ENCODE measurements at places on chromosomes 7 and 10.

- no peak for DNase-seq
Observed at GRCh38 chr7:134640842-134641715, 5.6 kb upstream of the BPGM start.

GRCh38 chr10:4405828-4406227, 420.2 kb upstream of the AKR1E2 start:
- DNase-seq = no peak

GRCh38 chr10:122276611-122277208, 5.6 kb downstream of the BTBD16 start:
- no peak for DNase-seq

GRCh38 chr7:16044645-16045044, 358.2 kb upstream of the MEOX2 start:
- DNase-seq = no peak

DNA sequence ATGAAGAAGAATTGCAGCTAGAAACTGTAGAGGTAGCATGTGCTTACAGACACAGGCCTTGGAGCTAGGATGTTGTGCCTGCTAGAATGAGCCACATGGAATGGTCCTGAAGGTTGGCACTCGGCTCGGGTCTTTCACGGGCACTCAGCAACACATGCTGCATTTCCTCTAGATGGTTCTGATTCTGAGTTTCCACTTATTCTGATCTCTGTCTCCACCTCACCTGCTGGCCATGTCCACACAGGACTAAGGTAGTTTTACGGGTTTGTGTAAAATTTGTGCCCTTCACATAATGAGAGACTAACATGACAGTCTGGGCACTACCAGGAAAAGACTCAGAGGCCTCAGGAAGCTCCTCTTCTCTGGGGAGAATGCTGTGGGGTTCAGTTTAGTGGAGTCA, 444.8 kb upstream of the MKI67 start:
- DNase-seq = no peak

DNA sequence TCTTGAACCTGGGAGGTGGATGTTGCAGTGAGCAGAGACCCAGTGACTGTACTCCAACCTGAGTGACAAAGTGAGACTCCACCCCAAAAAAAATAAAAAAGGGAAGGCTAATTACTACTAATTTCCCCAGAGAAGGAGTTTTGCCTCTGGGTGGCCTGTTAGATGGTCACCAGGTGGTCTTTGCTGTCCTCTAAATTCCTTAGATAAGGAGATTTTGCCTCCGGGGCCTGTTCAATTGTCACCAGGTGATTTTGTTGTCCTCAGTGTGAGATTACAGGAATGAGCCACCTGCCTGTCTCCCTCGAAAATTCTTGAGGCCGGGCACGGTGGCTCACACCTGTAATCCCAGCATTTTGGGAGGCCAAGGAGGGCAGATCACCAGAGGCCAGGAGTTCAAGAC, 24.4 kb upstream of the ZMIZ2 start:
- no peak for DNase-seq

DNA sequence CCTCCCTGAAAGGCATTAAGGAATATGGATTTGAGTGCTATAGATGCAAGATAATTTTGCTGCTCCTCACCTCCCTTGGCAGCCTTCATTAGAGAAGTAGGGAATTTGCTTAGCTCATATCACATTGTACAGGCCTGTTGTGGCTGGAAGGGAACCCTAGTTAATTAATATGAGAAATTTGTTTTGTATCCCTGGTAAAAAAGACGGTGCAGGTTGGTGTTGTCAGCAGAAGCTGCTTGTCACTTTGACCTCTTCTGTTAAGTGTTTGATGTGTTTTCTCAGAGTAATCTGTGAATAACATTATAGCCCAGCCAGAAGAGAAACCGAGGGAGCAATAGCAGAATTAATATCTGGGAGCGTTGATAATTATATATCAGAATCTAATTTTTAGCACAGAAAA, 278.4 kb downstream of the LRMDA start:
- no peak for DNase-seq

GRCh38 chr7:72152161-72153131, 259.7 kb downstream of the CALN1 start:
- DNase-seq = no peak

GRCh38 chr10:61981460-61981859, 80.0 kb downstream of the ARID5B start:
- no peak for DNase-seq

DNA sequence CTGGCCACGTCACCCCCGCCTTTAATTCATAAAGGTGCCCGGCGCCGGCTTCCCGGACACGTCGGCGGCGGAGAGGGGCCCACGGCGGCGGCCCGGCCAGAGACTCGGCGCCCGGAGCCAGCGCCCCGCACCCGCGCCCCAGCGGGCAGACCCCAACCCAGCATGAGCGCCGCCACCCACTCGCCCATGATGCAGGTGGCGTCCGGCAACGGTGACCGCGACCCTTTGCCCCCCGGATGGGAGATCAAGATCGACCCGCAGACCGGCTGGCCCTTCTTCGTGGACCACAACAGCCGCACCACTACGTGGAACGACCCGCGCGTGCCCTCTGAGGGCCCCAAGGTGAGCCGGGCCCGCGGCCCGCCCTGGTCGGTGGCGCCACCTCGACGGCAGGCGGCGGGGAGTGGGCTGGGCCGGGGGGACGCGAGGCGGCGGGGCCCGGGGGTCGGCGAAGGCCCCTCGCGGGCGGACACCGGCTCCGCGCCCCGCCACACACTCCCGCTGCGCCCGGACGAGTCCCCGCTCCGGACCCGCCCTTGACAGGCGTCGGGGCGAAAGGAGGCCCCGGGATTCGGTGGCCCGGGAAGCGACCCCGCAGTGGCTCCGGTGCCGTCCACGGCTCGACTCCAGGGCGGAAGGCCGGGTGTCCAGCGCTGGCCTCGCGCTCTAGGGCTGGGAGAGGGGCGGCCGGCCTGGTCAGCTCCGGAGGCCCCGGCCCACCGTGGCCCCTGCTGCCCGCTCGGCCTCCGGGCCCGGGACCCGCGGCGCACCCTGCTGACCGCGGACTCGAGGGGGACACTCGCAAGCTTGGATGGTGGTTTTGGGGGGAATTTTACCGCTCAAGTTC, 557 bp downstream of the BAG3 start:
- DNase-seq = no peak
